Endodermal cell (in vitro differentiated cells): ENCODE measurements at places on chromosomes 7 and 10. TPM values are rescaled to one million over a fixed set of nuclear protein-coding genes. Genes with fewer than 3 reads are reported as not detected.

DNA sequence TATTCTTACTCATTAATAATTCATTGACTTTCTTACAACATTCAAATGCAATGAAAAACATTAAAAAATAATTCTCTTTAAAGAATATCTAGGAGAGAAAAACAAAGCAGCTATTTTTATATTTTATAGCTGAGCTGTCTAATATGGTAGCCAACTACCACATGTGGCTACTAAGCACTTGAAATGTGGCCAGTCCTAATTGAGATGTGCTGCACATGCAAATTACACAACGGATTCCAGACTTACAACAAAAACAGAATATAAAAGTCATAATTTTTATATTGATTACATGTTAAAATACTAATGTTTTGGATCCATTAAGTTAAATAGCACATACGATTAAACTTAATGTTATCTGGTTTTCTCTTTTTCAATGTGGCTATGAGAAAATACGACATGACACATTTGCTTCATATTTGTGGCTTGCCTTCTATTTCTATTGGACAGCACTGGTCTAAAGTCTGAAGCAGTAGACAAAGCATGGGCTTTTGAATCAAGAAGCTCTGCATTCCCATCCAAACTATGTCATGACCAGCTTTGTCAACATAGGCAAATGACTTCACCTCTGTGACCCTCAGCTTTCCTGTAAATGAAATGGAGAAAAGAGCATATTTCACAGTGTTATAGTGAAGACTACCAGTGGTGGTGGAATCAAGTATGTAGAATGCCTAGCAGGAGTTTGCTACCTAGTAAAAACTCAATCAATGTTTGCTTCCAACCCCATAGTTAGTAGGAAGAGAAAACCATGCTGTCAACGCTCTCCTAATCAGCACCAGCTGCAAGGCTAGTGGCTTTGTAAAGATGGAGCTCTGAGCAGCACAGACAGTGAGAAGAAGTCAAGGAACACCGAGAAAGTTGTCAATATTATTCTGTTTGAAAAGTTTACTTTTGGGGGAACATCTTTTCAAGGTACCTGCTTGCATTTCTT is 37.1 kb upstream of the GDF10 start:
- no peak for DNase-seq

- DNase-seq, result no peak
Measured at GRCh38 chr7:151512353-151512752, 7.3 kb downstream of the RHEB start.

DNA sequence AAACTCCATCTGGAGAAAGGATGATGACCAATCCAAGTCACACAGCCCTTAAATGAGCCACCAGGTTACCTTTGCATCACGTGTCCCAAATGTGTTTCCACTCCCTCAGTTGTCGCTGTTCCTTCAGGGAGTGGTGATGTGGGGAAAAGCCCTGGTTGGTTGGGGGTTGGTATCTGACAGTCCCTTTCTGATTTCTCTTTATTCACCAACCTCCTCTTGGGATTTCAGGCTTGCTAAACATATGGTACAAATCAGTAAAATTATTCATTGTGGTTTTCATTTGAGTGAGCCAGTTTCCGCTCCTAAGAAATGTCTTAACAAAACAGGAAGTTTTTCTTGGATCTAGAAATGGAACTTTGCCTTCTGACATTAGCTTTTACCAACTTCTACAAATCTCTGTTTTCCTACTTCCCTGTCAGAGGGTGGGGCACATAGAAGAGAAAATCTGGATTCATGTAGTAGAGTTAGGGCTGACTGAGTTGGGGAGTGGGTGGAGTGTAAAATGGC is 40.0 kb upstream of the KMT2E start:
- DNase-seq, result no peak

GRCh38 chr10:23099079-23099478 is 3.7 kb downstream of the MSRB2 start:
- no peak for DNase-seq

- DNase-seq, result no peak
Measured at GRCh38 chr7:151796871-151797537, 79.9 kb downstream of the PRKAG2 start.

DNA sequence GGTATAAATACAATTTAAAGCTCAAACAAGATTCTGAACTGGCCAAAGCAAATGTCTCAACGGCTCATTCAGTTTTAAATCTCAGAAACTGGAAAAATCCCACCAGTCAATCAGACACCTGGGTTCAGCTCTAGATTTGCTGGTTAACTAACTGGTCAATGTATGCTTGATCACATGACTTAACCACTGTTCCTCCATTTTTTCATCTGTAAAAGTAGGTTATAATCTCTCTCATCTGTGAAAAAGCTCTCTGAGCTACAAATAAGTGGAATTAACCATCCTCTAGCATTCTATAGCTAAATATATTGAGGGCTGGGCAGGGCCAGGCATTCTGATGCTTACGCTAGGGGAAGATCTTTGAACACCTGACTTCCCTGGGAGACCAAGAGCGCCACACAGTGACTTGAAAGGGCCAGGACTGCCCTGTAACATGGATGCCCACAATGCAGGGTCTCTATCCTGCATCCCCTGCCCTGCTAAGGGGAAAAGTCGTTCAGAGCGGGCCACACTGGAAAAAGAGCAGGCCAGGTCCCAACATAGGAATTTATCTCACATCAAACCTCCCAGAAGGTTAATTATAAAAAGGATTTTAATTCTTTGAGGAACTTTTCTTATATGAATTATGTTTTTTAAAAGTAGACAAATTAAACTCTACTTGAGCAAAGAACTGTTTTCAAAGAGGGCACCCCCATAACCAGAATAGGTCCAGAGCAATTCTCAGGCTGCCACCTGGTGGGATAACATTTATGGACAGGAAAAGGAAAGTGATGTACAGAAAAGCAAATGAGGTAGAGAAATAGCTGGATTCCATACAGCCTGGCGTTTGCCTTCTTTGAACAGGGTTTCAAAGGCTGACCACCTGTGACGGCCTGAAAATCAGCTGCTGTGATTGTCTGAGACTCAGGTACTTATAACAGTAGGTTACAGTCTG is 1.8 kb downstream of the RP9 start:
- DNase-seq, result peak; percentile 86

DNA sequence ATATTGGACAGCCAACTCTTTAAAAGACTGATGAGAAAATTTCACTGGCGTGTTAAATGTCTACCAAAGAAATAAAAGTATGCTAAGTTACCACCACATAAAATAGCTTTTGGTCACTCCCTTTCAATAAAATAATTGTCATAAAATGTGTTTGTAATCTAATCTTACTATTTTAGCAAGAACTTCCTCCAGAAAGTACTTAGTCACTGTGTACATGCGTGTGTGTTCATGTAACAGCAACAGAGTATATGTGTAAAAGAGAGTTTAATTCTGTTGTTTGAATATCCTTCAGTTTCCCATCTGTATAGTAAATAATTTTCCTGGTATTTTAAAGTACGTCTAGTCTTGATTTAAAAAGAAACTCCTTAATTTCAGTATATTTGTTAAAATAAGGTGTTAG is 35.0 kb upstream of the WASL start:
- no peak for DNase-seq

DNA sequence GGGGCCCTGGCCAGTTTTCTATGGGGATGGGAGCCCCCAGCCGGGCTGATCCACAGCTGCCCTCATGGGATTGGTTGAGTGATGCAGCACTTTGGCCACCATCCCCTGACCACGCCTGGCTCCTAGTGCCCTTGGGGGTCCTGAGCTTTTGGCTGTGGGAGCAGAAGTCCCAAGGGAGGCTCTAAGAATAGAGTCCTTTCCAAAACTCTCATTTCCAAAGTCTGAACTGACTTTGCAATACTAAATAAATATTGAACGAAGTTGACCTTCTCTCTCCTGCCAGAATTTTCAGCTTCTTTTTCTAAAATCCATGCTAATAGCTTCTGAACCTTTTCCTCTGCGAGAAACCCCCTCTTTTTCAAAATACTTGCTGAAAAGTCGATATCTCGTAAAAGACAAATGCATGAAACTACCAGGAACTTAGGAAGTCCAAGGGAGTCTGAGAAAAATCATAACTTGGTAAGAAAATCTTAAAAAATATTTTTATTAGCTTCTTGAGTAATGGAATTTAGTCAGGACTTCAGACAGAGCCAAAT is 62.7 kb upstream of the IGFBP3 start:
- no peak for DNase-seq

GRCh38 chr10:74558897-74559296 is 267.5 kb upstream of the KAT6B start:
- peak; percentile 49 for DNase-seq

DNA sequence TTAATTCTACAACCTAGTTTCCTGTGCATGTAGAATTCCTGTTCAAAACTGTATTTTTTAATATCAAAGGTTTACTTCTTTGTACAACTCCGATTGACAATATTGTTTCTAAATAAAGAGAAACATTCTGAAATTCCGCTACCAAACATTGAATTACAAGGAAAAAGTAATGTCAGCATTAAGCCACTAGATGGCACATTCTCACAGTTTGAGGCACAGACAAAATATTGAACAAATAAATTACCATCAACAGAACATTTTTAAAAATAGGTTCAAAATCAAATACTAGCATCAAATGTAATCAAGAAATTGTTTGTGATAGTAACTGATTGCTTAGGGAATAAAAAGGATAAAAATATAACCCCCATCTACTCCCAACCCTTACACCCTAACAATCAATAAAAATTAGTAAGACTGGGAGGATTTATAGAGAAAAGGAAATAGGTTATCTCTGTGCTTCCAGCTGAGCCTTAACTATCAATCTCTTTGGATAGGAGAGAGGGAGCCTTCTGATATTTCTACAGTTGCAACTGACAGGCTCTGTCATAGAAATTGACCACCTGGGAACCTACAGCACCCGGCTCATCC is 86.6 kb upstream of the C7orf33 start:
- no peak for DNase-seq

DNA sequence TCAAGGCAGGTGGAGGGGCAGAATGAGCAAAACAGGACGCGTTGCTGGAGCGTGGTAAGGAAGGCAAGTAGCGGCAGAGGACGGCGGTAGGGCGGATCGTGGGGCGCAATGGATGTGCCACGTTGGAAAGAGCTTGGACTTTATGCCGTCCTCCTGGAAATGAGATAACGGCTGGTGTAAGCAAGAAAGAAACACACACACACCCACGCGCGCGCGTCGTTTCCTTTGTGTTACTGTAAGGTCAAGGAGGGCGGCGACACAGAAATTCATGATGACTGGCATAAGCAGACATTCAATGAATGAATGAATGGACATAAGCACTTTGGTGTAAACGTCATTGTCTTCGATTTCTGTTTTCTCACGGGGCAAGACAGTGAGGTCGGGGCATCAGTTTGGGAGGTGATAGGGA is 683 bp upstream of the ENTPD7 start:
- peak; percentile 63 for DNase-seq

- no peak for DNase-seq
Measured at GRCh38 chr7:15848901-15849300, 162.4 kb upstream of the MEOX2 start.

DNA sequence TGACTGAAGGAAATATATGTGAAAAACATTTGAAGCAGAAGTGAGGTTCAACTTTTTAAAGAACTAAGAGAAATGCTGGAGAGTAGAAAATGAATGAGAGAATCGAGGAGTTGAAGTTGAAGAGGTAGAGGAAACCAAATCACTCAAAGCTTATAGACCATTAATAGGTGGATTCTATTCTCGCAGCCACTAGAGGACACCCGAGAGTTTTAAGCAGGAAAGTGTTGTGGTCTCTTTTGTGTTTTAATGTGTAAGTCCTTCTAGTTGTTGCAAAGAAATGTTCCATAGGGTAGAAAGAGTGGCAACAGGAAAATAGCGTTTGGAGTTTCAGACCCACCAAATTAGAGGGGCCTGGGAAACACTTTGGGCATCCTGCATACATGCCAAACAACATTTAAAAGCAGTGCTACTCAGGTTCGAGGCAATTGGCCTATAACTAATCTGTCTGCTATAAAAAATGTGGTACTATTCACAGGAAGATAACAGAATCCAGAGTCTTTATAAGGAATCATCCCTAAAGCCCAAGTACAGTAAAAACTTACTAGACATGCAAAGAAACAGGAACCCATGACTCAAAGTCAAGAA is 75.3 kb upstream of the TAS2R16 start:
- peak; percentile 59 for DNase-seq

- no peak for DNase-seq
Measured at GRCh38 chr10:22429981-22430421, 84.7 kb downstream of the SPAG6 start.

- DNase-seq, result no peak
Measured at GRCh38 chr7:41847606-41848005, 144.7 kb upstream of the INHBA start.

- no peak for DNase-seq
Measured at GRCh38 chr7:100490483-100491191, 6.9 kb downstream of the NYAP1 start.

DNA sequence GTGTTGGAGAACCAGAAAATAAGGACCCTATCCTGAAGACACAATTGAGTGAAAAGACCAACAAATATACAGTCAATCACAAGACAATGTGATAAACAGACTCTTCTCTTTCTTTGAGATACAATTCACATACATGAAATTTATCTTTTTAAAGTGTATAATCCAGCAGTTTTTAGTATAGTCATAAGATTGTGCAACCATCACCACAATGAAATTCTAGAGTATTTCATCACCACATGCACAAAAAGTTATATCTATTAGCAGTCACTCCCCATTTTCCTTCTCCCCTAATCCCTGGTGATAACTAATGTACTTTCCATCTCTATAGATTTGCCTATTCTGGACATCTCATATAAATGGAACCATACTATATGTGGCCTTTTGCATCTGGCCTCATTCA is 8.2 kb upstream of the SORBS1 start:
- no peak for DNase-seq

DNA sequence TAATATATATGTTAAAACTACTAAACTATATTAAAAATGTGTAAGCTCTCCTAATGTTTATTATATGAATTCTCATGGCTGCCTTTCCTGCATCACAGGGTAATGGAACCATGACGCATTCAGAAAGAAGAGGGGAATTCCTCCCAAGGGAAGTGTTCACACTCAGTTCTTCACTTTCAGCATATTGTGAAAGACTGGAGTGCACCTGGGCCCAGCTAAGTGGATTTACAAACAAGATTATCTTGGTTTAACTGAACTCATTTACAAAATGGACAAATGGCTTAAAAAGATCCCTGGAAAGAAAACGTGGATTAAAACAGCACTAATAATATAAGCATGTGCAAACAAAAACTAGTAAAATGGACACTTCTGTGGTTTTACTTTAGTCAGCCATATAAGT is 149.8 kb downstream of the DOCK4 start:
- no peak for DNase-seq

GRCh38 chr7:144830024-144830785 is 5.6 kb downstream of the TPK1 start:
- no peak for DNase-seq

RNLS gene
- 7.3 to 10.1 TPM (median 8.3 TPM) in 3 replicates for total RNA-seq

LBX1 gene
- not detected in 3 replicates for total RNA-seq

NACAD gene
- 5.8 to 11.7 TPM (median 5.8 TPM) in 3 replicates for total RNA-seq

CYP3A5 gene
- 0.14 and 0.42 TPM in 2 replicates for total RNA-seq

H2BK1 gene
- not detected in 3 replicates for total RNA-seq

SLC18A2 gene
- 0.24 to 0.99 TPM (median 0.34 TPM) in 3 replicates for total RNA-seq
